ENCODE measurements at places on chromosomes 7 and 10. TPM values are rescaled to one million over a fixed set of nuclear protein-coding genes. Genes with fewer than 3 reads are reported as not detected.
A peak's percentile ranks its signal among the peaks of the same experiment; 100 is the strongest.

- no peak for DNase-seq
Observed at GRCh38 chr10:132753596-132753995, 32.4 kb downstream of the NKX6-2 start.

DNA sequence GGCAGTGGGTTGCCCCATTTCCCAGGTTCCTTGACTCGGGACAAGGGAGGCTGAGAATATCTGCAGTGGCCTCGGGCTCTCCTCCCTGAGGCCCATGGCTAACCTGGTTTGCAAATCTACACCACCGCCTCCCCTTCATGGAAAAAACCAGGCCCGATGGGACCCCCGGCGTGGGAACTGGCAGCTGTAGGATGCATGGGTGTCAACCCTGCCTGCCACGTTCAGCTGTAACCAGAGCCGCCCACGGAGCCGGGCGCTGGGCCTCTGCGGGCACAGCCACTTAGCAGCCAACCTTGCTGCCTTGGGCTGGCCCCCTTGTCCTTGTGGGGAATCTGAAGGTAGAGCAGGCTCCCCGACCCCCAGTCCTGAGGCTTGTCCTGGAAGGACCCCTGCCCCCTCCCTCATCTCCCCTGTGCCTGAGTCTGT is 1.6 kb downstream of the PWWP2B start:
- DNase-seq, result no peak

GRCh38 chr7:2044883-2045471 is 187.8 kb downstream of the MAD1L1 start:
- no peak for DNase-seq

- no peak for DNase-seq
Observed at GRCh38 chr7:25951414-25952260, 200.4 kb upstream of the NFE2L3 start.

DNA sequence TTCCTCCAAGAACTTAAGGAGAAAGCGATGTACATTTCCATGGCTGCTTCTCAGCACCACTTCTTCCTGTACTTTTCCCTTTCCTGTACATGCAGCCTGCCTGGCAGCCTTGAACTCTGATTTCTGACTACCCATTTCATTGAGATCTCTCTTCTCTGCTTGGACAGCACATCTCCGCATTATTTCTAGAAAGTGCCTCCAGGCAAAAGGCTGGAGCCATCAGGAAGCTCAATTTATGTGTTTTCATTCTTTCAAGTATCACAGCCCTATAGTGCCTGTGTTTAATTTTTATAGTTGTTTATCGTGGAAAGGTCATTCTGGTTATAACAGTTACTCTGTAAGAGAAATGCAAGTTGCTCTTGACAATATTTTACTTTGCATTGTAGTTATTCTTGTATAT is 688.0 kb upstream of the ANKRD30A start:
- no peak for DNase-seq

The WNT2 gene
- total RNA-seq, result 4.5 TPM

DNA sequence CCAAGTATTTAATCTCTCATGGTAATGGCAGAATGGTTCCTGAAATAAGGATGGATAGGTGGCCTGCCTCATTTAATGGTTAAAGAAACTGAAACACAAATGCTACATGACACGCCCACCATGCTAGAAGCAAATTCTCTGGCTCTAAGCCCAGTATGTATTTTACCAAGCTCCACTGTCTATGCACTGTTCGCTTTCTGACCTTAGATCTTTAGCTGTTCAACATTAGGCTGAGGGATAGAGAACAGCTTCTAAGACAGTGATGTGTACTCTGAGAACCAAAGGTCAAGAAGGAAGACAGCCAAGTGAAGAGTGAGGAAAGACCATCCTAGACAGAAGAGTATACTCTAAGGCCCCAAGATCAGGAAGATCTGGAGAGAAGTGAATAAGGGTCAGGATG is 26.6 kb downstream of the FAM3C start:
- peak; percentile 66 for DNase-seq

GRCh38 chr7:23106823-23107663 is 1.5 kb downstream of the KLHL7 start:
- no peak for DNase-seq

GRCh38 chr7:44307301-44307900 is 18.0 kb downstream of the CAMK2B start:
- DNase-seq, result no peak
